SJCRH30 (cell line): ENCODE measurements at places on chromosomes 5 and 9. TPM values are rescaled to one million over a fixed set of nuclear protein-coding genes. Genes with fewer than 3 reads are reported as not detected.

GRCh38 chr9:36144309-36145232, 8.0 kb downstream of the GLIPR2 start:
- H3K4me3 ChIP-seq, result no peak overlapping the region
- no peak overlapping the region for H3K27ac ChIP-seq

GRCh38 chr5:136200130-136200529, 7.2 kb upstream of the SMIM32 start:
- H3K27me3 ChIP-seq, result 0 out of 2 replicates have a peak, but pooled peaks cover 3% of the 10 kb centered on the region
- H3K4me3 ChIP-seq, result no peak overlapping the region
- DNase-seq, result no peak
- no peaks in the 10 kb centered on the region for H3K4me1 ChIP-seq
- no peak overlapping the region for H3K27ac ChIP-seq
- no peaks in the 10 kb centered on the region for H3K36me3 ChIP-seq

GRCh38 chr9:108180541-108180940, 675.2 kb downstream of the ACTL7B start:
- no peaks in the 10 kb centered on the region for H3K36me3 ChIP-seq
- no peak overlapping the region for H3K4me3 ChIP-seq
- H3K4me1 ChIP-seq, result peaks cover 7% of the 10 kb centered on the region

GRCh38 chr9:20507431-20507830, 114.9 kb downstream of the MLLT3 start:
- no peaks in the 10 kb centered on the region for H3K27me3 ChIP-seq
- no peak overlapping the region for H3K4me3 ChIP-seq
- no peak overlapping the region for H3K27ac ChIP-seq
- DNase-seq, result no peak

DNA sequence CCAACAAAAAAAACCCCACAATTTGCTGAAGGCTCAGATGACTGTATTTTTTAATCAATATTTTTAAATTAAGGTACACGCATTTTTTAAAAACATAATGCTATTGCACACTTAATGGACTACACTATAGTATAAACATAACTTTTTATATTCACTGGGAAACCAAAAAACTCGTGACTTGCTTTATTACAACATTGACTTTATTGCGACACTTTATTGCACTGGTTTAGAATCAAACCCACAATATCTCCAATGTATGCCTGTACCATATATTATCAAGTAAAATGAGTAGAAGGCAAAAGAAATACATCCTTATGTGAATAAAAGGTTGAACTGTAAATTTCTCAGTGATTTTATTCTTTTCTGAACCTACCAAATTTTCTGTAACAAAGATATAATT, 53.7 kb downstream of the RICTOR start:
- no peak for DNase-seq
- no peak overlapping the region for H3K27ac ChIP-seq
- no peaks in the 10 kb centered on the region for H3K4me1 ChIP-seq
- peaks cover 9% of the 10 kb centered on the region; the same call in 1 of the 2 replicates for H3K36me3 ChIP-seq
- H3K27me3 ChIP-seq, result no peaks in the 10 kb centered on the region

GRCh38 chr9:80040457-80040856, 468.7 kb downstream of the TLE4 start:
- H3K27me3 ChIP-seq, result no peaks in the 10 kb centered on the region
- no peaks in the 10 kb centered on the region for H3K4me1 ChIP-seq
- H3K27ac ChIP-seq, result no peak overlapping the region
- no peaks in the 10 kb centered on the region for H3K36me3 ChIP-seq

- DNase-seq, result no peak
- H3K4me1 ChIP-seq, result no peaks in the 10 kb centered on the region
- H3K27me3 ChIP-seq, result no peaks in the 10 kb centered on the region
- H3K4me3 ChIP-seq, result no peak overlapping the region
- no peak overlapping the region for H3K27ac ChIP-seq
- H3K36me3 ChIP-seq, result peaks cover 8% of the 10 kb centered on the region
These were observed 100.1 kb downstream of the CDC42SE2 start for GRCh38 chr5:131363811-131364506.

GRCh38 chr5:142798099-142798770, 28.1 kb downstream of the ARHGAP26 start:
- no peaks in the 10 kb centered on the region for H3K36me3 ChIP-seq
- H3K4me1 ChIP-seq, result no peaks in the 10 kb centered on the region
- no peak for DNase-seq
- H3K4me3 ChIP-seq, result no peak overlapping the region

- DNase-seq, result no peak
- H3K27ac ChIP-seq, result no peak overlapping the region
- no peaks in the 10 kb centered on the region for H3K27me3 ChIP-seq
- no peaks in the 10 kb centered on the region for H3K36me3 ChIP-seq
These were observed 167.1 kb upstream of the RAI14 start for GRCh38 chr5:34488984-34489383.

GRCh38 chr5:50770441-50770840, 104.0 kb downstream of the PARP8 start:
- H3K4me1 ChIP-seq, result no peaks in the 10 kb centered on the region
- no peak overlapping the region for H3K27ac ChIP-seq
- no peaks in the 10 kb centered on the region for H3K27me3 ChIP-seq
- no peak for DNase-seq
- no peaks in the 10 kb centered on the region for H3K36me3 ChIP-seq

The PCDHB8 gene
- 17.8 and 18.6 TPM in 2 replicates for total RNA-seq

The GFI1B gene
- 0.13 and 0.53 TPM in 2 replicates for total RNA-seq

The ANKRD31 gene
- total RNA-seq, result 0.12 and 0.13 TPM in 2 replicates

The CSF2 gene
- not detected in 2 replicates for total RNA-seq

The IL3 gene
- total RNA-seq, result not detected in 2 replicates

The GAPVD1 gene
- total RNA-seq, result 66.0 and 70.8 TPM in 2 replicates

The SLC26A2 gene
- 51.5 and 52.4 TPM in 2 replicates for total RNA-seq

The LTC4S gene
- not detected in 2 replicates for total RNA-seq

The POLK gene
- total RNA-seq, result 23.4 and 27.7 TPM in 2 replicates

The LHX3 gene
- not detected in 2 replicates for total RNA-seq
